Stimulated activated CD4-positive, alpha-beta T cell treated with anti-CD3 and anti-CD28 coated beads, Interleukin-4, amount 100 ng/mL, for 24 hours (primary cell): ENCODE measurements at places on chromosomes 7 and 10.

DNA sequence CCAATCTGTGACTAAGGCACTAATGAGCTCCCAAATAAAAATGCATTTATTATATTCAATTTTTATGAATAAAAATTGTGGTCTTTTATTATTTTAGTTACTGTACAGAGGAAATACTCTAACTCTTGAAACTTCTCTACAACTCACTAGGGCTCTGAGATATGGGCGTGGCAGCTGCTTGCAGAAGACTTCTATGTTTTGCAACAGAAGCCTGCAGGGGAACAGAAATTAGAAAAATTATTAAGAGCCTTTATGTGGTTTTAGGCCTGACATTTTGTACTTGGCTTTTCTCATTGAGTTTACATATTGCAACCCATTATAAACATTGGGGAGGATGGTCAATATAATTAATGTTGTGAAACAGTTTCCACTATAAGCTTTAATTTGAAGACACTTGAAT lies 581.4 kb downstream of the TNS3 start:
- no peak for DNase-seq

GRCh38 chr7:44564606-44565005 lies 9.1 kb downstream of the DDX56 start:
- no peak for DNase-seq

- no peak for DNase-seq
Observed at GRCh38 chr7:98807068-98808048, 62.5 kb downstream of the TMEM130 start.

- no peak for DNase-seq
Observed at GRCh38 chr7:158761945-158762344, 57.3 kb upstream of the NCAPG2 start.

DNA sequence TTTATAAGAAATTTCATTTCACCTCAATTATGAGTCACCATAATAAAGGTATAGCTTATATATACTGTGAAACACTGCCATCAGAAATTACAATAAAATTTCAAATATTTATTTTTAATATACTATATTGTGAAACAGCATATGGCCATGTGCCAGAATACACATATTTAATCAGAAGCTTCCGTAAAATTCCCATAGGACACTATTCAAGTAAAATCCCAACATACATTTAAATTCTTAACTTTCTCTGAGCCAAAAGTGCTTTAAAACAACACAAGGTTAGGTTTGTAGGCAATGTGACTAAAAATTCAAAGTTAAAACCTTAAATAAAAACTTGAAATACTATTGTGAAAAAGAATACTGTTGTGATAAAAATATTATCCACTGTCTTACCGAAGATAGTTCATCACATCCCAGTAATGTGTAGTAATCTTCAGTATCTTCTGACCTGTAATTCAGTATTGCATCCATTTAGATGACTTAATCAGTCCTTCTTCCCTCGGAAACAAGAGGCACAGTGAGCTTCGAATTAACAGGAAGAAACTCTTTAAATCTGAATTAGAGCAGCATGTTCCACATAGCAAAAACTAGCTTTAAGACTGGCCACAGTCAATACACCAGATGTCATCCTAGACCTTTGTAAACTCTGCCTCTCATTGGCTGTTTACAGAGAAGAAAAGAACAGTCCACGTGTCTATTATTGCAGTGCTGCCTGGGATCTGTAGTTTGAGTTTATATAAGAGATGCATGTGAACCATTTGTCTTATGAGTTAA lies at the start of gene DNAJC12:
Gene DNAJC12 (minus strand): TSS at position 648 of the 774 bp plus-strand sequence. CDS start 177 bp downstream, at position 471.
- no peak for DNase-seq

GRCh38 chr10:36738738-36739431 lies 386.5 kb upstream of the ANKRD30A start:
- DNase-seq: no peak

GRCh38 chr10:77637532-77638320 lies at the start of gene KCNMA1:
Gene KCNMA1 (minus strand): TSS chr10:77637808.
- DNase-seq: no peak

DNA sequence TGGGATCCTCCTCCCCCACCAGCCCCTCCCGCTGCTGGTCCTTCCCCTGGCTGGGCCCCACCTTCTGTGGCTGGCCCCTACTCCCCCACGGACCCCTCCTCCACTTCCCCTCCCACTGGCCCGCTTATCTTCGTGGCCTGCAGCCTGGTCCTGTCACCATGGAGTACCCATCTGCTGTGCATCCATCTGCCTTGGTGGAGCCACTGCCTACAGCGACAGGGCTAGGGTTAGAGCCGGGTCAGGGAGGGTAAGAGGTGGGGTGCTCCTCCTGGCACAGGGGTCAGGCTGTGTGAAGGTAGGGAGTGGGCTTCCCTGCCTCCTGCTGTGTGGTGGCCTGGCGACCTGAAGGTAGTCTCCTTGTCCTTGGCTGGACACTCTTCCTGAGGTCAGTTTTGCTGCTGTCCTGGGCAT lies 5.2 kb downstream of the ADCY1 start:
- no peak for DNase-seq

- DNase-seq: no peak
Observed at GRCh38 chr10:8066797-8067196, 12.3 kb downstream of the GATA3 start.

DNA sequence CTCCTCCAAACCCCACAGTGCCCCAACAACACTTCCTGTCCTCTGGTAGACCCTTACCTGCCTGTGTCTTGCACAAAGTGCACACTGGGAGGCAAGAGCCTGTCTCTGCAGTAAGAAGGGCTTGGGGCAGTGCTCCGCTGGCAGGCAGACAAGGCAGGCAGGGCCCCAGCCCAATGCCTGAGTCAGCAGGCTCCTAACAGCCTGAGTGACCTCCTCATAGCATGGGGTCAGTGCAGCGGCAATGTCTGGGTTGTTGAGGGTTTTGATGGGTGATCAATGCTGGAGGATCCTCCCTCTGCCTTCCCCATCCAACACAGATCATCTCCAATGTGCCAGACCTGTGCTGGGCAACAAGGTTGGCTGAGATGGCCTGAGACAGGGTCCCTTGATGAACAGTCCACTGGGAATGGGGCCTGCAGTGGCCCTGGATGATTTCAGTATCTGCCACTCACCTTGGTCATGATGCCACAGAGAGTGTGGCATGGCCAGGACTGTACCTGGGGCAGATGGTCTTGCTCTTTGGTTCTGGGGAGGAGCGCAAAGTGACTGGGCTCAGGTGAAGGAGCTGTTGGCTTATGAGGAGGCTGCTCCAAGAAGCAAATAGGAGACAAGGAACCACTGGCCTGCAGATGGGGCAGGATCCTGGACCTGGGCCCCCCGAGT lies 55.6 kb upstream of the CAMK2B start:
- no peak for DNase-seq

DNA sequence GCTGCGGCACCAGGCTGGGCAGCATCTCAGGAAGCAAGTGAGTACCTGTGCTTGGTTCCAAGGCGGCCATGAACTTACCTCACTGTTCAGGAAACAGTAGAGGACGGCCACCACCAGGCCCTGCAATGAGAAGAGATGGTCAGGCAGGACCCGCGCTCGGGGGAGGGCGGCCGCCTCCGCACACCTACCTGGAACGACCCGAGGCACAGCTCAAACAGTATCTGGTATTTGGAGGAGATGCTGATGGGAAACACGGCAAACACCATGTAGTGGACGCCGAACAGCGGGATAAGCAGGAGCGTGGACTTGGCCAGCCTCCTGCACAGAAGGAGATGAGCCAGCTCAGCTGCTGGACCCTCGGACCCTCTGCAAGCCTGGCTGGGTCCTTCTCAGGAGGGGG lies 112.9 kb downstream of the VIPR2 start:
- DNase-seq: no peak

DNA sequence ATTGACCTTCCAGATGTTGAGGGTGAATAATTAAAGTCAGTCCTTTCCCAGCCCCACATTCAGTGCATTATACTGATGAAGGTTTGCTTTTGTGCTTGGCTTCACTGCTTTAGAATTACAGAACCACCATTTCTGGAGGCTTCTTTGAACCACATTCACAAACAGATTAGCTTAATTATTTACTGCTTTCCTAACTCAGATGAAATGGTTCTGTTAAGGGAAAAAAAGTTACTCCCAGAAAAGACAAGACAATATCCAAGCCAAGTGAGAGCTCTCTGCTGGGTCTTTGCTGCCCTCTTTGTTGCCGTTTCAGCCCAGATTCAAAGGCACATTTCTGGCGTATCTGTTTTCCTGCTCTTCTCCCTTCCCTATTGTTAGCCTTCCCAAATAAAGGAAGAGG lies 188.9 kb downstream of the AHR start:
- DNase-seq: no peak

- DNase-seq: no peak
Observed at GRCh38 chr7:91243591-91244301, 20.5 kb upstream of the FZD1 start.

DNA sequence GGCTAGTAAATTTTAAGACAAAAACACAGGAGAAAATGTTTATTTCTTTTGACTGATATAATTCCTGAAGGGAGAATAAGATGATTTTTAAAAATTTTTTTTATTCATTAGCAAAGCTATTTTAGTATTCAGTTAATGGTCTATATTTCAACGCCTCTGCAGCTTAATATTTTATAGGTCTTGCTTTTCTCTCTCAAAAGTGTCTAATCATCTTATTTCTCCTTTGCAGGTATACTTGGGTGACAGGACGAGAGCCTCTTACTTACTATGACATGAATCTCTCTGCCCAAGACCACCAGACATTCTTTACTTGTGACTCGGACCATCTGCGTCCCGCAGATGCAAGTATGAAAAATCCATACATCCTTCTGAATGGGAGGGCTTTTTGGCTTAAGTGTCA lies 177.0 kb downstream of the ST7 start:
- DNase-seq: no peak

DNA sequence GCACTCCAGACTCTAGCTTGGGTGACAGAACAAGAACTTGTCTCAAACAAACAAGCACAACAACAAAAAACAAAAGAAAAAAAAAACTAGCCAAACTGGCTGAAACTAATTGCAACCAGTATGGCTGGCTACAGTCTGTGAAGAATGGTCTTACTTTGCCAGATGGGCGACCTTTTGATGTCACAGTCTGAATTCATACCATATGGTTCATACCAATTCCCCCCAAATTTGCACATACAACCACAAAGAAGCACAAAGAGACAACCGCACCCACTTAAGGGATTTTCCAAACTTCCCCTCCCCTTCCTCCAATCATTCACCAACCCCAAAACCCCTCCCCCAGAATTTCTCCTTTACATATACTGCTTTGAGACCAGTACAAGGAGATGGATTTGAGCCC lies 114.2 kb downstream of the SPAG6 start:
- DNase-seq: no peak

- DNase-seq: no peak
Observed at GRCh38 chr10:71474702-71475242, 78.1 kb downstream of the CDH23 start.

DNA sequence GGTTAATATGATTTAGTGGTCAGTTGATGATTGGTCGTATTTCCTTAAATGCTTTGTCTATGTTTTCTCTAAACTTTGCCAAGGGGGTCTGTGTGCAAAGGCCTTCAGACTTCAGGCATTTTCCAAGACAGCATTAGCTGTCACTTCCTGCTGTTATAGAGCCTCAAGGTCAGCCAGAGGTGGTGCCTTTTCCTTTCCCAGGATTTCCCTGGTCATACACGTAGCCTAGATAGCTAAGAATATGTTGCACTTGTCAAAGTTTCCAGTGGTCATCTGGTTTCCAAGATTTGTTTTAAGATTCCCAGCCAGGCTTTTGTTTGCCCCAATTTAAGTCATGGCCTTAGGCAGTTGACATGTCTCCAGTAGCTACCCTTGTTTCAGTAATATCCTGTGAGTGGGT lies 133.2 kb upstream of the IGFBP3 start:
- DNase-seq: no peak

DNA sequence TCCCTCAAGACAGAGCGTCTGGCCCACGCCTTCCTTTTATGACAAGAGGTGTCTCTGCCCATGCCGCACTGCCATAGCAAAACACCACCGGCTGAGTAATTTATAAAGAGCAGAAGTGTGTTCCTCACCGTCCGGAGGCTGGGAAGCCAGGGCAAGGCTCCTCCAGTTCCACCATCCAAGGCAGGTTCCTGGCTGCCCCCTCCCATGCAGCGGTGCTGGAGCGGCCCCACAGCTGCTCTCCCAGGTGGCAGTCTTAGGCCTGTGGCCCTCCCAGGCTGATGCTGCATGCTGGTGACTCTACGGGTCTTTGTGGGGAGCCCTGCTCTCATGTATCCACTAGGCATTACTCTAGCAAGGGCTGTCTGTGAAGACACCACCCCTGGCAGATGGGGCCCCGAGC lies 113.1 kb downstream of the TCERG1L start:
- peak; percentile 1 for DNase-seq

GRCh38 chr10:12549297-12549696 lies 199.9 kb downstream of the CAMK1D start:
- DNase-seq: no peak

DNA sequence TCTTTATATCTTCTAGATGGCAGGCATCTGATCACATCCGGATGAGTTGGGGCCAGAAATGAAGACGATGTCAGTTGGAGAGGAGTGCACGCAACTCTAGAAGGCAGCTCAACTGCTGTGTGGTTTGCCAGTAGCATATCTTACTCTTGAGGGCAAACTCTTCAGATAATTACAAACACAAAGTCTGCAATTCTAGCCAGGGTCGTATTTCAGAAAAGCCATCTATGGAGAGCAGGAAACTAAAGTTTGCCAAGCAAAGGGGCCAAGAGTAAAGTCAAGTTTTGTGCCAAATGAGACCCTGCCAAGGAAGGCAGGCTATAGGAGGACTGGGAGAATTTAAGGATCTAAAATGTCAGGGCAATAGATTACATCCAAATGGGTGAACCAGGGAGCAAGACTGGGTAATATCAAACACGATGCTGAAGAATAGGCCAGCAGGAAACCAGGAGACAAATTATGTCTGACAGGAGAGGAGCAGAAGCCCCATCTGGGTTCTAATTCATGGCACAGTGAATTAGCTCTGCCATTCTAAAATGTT lies 312.5 kb upstream of the SEMA3C start:
- no peak for DNase-seq

- no peak for DNase-seq
Observed at GRCh38 chr10:27531336-27531847, 27.3 kb downstream of the RAB18 start.

GRCh38 chr10:70293169-70293843 lies 9.5 kb upstream of the NPFFR1 start:
- DNase-seq: no peak

DNA sequence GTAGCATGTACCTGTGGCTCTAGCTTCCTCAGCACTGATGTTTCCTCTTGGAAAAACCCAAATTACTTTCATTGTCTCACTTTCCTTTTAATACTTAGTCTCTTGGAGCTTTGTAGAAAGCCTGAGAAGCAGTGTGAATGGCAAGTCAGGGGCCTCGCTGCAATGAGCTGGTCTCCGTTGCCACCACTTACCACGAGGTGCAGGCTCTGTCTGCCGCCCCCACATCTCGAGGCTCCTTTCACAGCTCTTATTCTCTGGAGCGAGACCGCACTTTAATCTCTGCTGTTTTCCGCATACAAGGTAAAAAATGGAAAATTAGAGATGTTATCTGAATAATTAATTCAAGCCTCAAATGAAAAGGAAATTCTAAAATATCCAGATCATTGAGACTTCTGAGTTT lies 186.2 kb downstream of the HECW1 start:
- no peak for DNase-seq

GRCh38 chr10:49745756-49746155 lies 16.4 kb downstream of the OGDHL start:
- no peak for DNase-seq

GRCh38 chr10:69965086-69965485 lies 87.6 kb upstream of the MACROH2A2 start:
- DNase-seq: no peak

- no peak for DNase-seq
Observed at GRCh38 chr10:109620396-109620795, 302.9 kb downstream of the XPNPEP1 start.

- no peak for DNase-seq
Observed at GRCh38 chr10:33335801-33336581, 1.5 kb upstream of the NRP1 start.

- no peak for DNase-seq
Observed at GRCh38 chr10:126099366-126099765, 203.0 kb downstream of the FANK1 start.
